Activated naive CD4-positive, alpha-beta T cell treated with anti-CD3 and anti-CD28 coated beads, Interleukin-2, amount 10 ng/mL, durations not matched to agents 7 days and 5 days (primary cell): ENCODE measurements at places on chromosomes 3 and 15.
A peak's percentile ranks its signal among the peaks of the same experiment; 100 is the strongest.

DNA sequence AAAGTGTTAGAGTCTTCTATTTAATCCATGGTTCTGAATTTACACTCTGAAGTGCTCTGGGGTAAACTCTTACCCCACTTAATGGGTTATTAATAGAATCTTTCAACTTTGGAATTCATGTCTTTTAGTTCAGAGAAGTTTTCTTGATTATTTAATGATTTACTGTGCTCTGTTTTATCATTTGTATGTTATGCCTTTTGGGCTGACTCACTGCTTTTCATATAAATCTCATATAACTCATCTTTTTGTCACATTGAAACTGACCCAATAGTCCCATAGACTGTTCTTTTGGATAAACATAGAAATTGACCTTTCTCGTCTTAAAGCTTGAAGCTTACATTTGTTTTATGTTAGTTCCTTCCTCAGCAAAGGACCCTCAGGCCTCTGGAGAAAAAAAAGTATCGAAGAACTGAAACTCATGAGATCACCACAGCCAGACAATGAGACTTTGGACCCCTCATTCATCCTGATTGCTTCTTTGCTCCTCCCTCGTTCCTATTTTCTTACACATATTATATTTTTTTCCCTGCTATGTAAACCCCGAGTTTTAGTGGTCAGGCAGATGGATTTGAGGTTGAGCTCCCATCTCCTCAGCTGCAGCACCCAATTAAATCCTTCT is 229.1 kb upstream of the CBLB start:
- peaks cover 15% of the 10 kb centered on the region for H3K36me3 ChIP-seq
- H3K4me3 ChIP-seq, result no peak overlapping the region
- no peaks in the 10 kb centered on the region for H3K4me1 ChIP-seq
- no peaks in the 10 kb centered on the region for H3K27me3 ChIP-seq
- no peak overlapping the region for H3K27ac ChIP-seq
- DNase-seq, result no peak

GRCh38 chr3:160684368-160684740 is 7.4 kb downstream of the ARL14 start:
- peaks cover 7% of the 10 kb centered on the region for H3K27me3 ChIP-seq
- no peak overlapping the region for H3K27ac ChIP-seq
- DNase-seq, result no peak
- H3K36me3 ChIP-seq, result no peaks in the 10 kb centered on the region
- no peaks in the 10 kb centered on the region for H3K4me1 ChIP-seq

DNA sequence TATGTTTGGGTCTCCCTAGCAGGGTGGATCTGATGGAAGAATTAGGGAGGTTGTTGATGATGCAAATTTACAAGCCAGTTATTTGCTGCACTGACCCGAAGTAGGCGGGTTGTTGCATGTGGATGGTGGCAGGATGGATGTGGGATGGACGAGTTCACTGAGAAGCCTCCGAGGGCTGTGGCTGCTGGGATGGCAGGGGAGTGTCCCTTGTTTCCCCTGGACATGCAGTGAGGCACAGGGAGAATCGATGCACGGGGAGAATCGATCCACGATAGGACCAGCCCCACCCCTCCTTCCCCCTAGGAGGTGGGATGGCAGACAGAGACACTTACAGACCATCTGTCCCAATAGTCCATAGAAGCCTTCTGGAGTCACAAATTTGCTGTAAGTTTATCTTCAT is 31.0 kb upstream of the KLF13 start:
- no peak overlapping the region for H3K27ac ChIP-seq
- peaks cover 5% of the 10 kb centered on the region for H3K4me1 ChIP-seq
- H3K4me3 ChIP-seq, result no peak overlapping the region
- DNase-seq, result no peak
- peaks cover 3% of the 10 kb centered on the region for H3K36me3 ChIP-seq
- H3K27me3 ChIP-seq, result peaks cover 71% of the 10 kb centered on the region

- DNase-seq, result no peak
- H3K27me3 ChIP-seq, result peaks cover 11% of the 10 kb centered on the region
These were observed 12.5 kb downstream of the DOCK3 start for GRCh38 chr3:50687127-50687751.

GRCh38 chr15:63035977-63036376 is 6.6 kb upstream of the TPM1 start:
- no peak overlapping the region for H3K4me3 ChIP-seq
- H3K27me3 ChIP-seq, result peaks cover 37% of the 10 kb centered on the region
- DNase-seq, result no peak
- H3K4me1 ChIP-seq, result no peaks in the 10 kb centered on the region
- H3K27ac ChIP-seq, result no peak overlapping the region
- no peaks in the 10 kb centered on the region for H3K36me3 ChIP-seq

- no peak for DNase-seq
- no peaks in the 10 kb centered on the region for H3K36me3 ChIP-seq
- no peaks in the 10 kb centered on the region for H3K27me3 ChIP-seq
These were observed 93.2 kb upstream of the CCDC80 start for GRCh38 chr3:112734171-112734570.

DNA sequence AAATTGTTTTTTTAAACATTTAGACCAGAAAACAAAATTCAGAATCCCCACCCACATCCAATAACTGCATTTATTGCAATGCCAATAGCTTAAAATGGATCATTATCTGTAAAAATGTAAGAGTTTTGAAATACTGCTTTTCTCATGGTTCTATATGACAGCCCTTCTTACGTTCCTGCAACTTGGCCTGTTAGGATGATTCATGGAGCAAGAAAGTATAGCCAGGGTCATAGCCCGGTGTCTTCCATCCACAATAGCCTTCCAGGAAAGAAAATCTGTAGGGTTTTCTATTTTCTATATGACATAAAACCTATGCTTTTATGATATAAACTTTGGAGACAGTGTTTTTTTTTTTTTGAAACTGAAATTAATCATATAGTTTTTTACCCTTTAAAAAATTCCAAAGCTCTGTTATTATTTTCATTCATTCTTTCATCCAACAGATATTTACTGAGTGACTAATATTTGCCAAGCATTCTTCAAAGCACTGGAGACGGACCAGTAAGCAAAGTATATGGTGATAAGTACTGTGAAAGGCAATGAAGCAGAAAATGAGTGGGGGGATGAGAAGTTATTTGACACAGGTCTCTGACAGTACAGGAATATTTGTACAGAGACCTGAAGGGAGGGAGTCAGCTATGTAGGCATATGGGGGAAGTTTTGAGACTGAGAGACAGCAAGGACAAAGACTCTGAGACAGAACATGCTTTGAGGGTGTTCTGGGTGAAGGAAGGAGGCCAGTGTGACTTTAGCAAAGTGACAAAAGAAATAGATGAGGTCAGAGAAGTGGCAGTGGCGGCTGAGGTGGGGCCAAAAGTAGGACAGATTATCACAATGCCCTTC is 29.0 kb upstream of the SLC2A2 start:
- no peak overlapping the region for H3K27ac ChIP-seq
- peaks cover 18% of the 10 kb centered on the region for H3K27me3 ChIP-seq
- no peak overlapping the region for H3K4me3 ChIP-seq
- H3K4me1 ChIP-seq, result no peaks in the 10 kb centered on the region

DNA sequence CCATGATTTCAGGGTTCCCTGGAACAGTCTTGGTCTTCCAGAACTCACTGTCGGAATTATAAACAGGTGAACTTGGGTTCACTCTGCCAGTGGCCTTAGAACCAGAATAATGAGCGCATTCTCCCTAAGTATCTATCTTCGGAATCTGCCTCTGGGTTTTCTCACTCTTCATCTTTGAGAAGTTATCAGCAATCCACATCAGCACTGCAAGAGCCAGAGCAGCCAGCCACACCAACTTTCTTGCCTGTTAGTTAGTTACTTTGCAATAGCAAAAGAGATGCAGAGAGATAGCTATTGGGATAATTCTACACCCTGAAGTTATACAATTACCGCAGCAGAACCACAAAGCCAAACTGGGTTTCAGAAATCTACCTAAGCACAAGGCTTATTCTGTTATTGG is 25.8 kb downstream of the GLB1 start:
- peaks cover 49% of the 10 kb centered on the region for H3K36me3 ChIP-seq
- no peak overlapping the region for H3K27ac ChIP-seq
- no peak for DNase-seq

- H3K36me3 ChIP-seq, result no peaks in the 10 kb centered on the region
- H3K27me3 ChIP-seq, result peaks cover 76% of the 10 kb centered on the region
- no peak overlapping the region for H3K27ac ChIP-seq
- no peaks in the 10 kb centered on the region for H3K4me1 ChIP-seq
- no peak overlapping the region for H3K4me3 ChIP-seq
These were observed 25.3 kb downstream of the RBPMS2 start for GRCh38 chr15:64749999-64750657.

- H3K4me3 ChIP-seq, result no peak overlapping the region
- peak; percentile 25 for DNase-seq
- peaks cover 82% of the 10 kb centered on the region for H3K27me3 ChIP-seq
These were observed 5.1 kb upstream of the IQSEC1 start for GRCh38 chr3:13078163-13078905.

GRCh38 chr3:122200661-122201060 is 17.2 kb downstream of the CASR start:
- DNase-seq, result no peak
- H3K4me1 ChIP-seq, result no peaks in the 10 kb centered on the region
- no peak overlapping the region for H3K4me3 ChIP-seq
- H3K27me3 ChIP-seq, result peaks cover 7% of the 10 kb centered on the region
- no peak overlapping the region for H3K27ac ChIP-seq
- no peaks in the 10 kb centered on the region for H3K36me3 ChIP-seq

- no peaks in the 10 kb centered on the region for H3K4me1 ChIP-seq
- H3K27ac ChIP-seq, result no peak overlapping the region
- no peak for DNase-seq
- no peaks in the 10 kb centered on the region for H3K36me3 ChIP-seq
- no peaks in the 10 kb centered on the region for H3K27me3 ChIP-seq
- H3K4me3 ChIP-seq, result no peak overlapping the region
These were observed 52.5 kb upstream of the KCNMB2 start for GRCh38 chr3:178483704-178484103.

GRCh38 chr3:159238646-159239045 is 436.8 kb downstream of the MFSD1 start:
- H3K27me3 ChIP-seq, result no peaks in the 10 kb centered on the region
- H3K27ac ChIP-seq, result no peak overlapping the region
- DNase-seq, result no peak
- no peaks in the 10 kb centered on the region for H3K36me3 ChIP-seq

GRCh38 chr3:151383956-151384355 is 597 bp downstream of the P2RY12 start:
- no peaks in the 10 kb centered on the region for H3K36me3 ChIP-seq
- no peak overlapping the region for H3K4me3 ChIP-seq
- no peak for DNase-seq
- peaks cover 11% of the 10 kb centered on the region for H3K4me1 ChIP-seq
- no peak overlapping the region for H3K27ac ChIP-seq

- H3K4me3 ChIP-seq, result no peak overlapping the region
- DNase-seq, result no peak
- H3K36me3 ChIP-seq, result peaks cover 57% of the 10 kb centered on the region
- peaks cover 5% of the 10 kb centered on the region for H3K4me1 ChIP-seq
- H3K27ac ChIP-seq, result no peak overlapping the region
These were observed 18.2 kb upstream of the EOGT start for GRCh38 chr3:69031635-69032034.

DNA sequence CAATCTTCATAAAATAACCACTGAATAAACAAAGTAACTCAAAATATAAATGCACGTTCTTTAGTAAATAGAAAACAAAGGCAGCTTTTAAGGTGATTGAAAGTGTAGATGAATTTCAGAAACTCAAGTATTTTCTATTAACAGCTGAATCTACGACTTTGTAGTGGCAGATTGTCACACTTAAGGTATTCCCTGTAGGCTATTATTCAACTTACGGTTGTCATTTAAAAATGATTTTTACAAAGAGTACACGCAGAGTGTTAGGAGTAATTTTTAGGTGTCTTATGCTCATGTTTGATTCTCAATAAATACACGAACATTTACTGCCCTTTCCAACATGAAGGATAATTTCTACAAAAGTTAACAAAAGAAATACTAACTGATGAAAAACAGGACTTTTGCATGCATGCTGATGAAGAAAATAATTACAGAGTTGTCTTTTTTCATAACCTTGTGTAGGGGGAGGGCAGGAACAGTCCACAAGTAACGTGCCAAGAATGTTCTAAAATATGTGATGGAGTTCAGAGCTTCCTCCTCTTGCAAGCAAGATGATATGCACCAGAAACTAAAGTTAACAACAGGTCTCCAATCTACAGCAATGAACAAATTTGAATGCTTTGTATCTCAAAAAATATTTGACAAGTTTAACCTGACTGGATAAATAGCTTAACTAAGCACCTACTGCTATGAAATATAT is 16.7 kb downstream of the DCBLD2 start:
- no peak for DNase-seq
- H3K36me3 ChIP-seq, result peaks cover 2% of the 10 kb centered on the region
- H3K27ac ChIP-seq, result no peak overlapping the region
- no peaks in the 10 kb centered on the region for H3K27me3 ChIP-seq

GRCh38 chr15:66237513-66238235 is 15.9 kb downstream of the MEGF11 start:
- no peaks in the 10 kb centered on the region for H3K36me3 ChIP-seq
- no peaks in the 10 kb centered on the region for H3K4me1 ChIP-seq
- no peak overlapping the region for H3K4me3 ChIP-seq
- DNase-seq, result no peak

GRCh38 chr3:42631620-42632019 is 21.9 kb upstream of the ZBTB47 start:
- no peak overlapping the region for H3K4me3 ChIP-seq
- H3K27ac ChIP-seq, result no peak overlapping the region
- H3K27me3 ChIP-seq, result no peaks in the 10 kb centered on the region
- DNase-seq, result no peak

GRCh38 chr3:84066915-84067314 is 891.9 kb upstream of the CADM2 start:
- H3K36me3 ChIP-seq, result no peaks in the 10 kb centered on the region
- H3K4me3 ChIP-seq, result no peak overlapping the region
- DNase-seq, result no peak
- no peak overlapping the region for H3K27ac ChIP-seq

DNA sequence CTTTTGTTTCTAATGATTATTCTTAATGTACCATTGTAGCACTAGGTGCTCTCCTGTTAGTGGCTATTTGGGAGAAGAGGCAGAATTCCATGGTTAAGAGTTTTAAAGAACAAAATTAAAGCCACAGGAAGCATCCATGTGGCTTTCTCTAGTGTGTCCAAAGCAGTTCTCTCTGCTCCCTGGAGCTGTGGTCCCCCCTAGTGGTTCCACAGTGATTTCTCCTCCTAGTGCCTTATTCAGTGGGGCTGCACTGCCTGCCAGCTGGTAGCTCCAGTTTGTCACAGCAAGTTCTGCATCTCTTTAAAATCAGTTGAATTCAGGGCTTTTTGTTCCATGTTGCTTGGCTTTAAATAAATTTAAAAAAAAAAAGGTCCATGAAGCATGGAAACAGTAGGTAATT is 39.6 kb upstream of the FAM98B start:
- no peak overlapping the region for H3K4me3 ChIP-seq
- peaks cover 41% of the 10 kb centered on the region for H3K27me3 ChIP-seq
- H3K36me3 ChIP-seq, result no peaks in the 10 kb centered on the region
- H3K4me1 ChIP-seq, result no peaks in the 10 kb centered on the region
- peak; percentile 27 for DNase-seq
- no peak overlapping the region for H3K27ac ChIP-seq

- H3K4me1 ChIP-seq, result peaks cover 59% of the 10 kb centered on the region
- peaks cover 17% of the 10 kb centered on the region for H3K36me3 ChIP-seq
- peak; percentile 91 for DNase-seq
- peak within 1 kb of the TSS; percentile 95 for H3K27ac ChIP-seq
- no peaks in the 10 kb centered on the region for H3K27me3 ChIP-seq
These were observed at the start of the genes EXOSC7 and ZDHHC3 for GRCh38 chr3:44976002-44976815. Gene EXOSC7, plus strand, starts transcription at chr3:44976244. Its CDS starts 34 bp downstream, at chr3:44976278. Gene ZDHHC3, minus strand, starts transcription at chr3:44976174. Its CDS starts 16,738 bp downstream, at chr3:44959436.

- no peak overlapping the region for H3K4me3 ChIP-seq
- H3K27me3 ChIP-seq, result no peaks in the 10 kb centered on the region
- H3K4me1 ChIP-seq, result peaks cover 3% of the 10 kb centered on the region
- no peak overlapping the region for H3K27ac ChIP-seq
- peaks cover 30% of the 10 kb centered on the region for H3K36me3 ChIP-seq
These were observed 26.1 kb downstream of the TAMM41 start for GRCh38 chr3:11820531-11821041.
